ENCODE measurements at places on chromosomes 12 and 14.
A peak's percentile ranks its signal among the peaks of the same experiment; 100 is the strongest.

GRCh38 chr12:102234599-102234998, 37.0 kb upstream of the PMCH start:
- no peak for DNase-seq

DNA sequence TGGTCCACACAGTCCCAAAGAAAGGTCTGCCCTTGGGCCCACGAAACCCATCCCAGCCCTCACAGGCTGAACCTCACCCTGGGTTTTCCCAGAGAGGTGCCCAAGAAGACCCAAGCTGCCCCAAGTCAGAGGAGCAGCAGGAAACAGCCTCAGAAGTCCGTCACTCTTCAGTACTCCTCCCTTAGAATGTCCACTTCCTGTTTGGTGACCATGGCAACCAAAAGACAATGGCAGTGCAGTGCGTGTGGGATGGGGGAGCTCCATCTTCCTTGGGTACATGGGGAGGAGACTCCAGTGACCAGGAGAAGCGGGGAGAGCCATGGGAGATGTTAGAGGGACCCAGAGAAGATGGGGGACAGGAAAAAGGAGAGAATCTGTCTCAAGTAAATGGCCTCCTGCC, 11.3 kb downstream of the SELPLG start:
- no peak for DNase-seq

GRCh38 chr12:90870971-90871725, 83.8 kb downstream of the CCER1 start:
- no peak for DNase-seq

- no peak for DNase-seq
Observed at GRCh38 chr14:53871951-53872350, 84.7 kb downstream of the BMP4 start.

GRCh38 chr14:55317542-55318306, 46.5 kb downstream of the FBXO34 start:
- DNase-seq: no peak

DNA sequence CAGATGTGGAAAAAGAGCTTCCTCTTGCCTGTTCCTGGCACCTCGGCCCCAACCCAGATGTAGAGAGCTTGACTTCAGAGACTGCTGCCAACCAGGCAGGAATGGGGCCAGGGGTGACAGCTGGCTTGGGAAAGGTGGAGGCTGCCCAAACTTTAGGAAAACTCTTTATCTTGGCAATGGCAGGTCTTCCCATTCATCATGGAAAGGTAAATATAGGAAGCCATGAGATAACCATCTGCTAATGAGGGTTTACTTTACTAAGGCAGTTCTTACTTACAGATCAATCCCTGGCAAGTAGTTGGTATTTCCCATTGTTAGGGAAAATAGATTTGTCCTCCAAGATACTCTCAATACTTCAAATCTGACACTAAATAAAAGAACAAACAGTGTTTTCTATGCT, 143.1 kb upstream of the NUDT4 start:
- DNase-seq: no peak

DNA sequence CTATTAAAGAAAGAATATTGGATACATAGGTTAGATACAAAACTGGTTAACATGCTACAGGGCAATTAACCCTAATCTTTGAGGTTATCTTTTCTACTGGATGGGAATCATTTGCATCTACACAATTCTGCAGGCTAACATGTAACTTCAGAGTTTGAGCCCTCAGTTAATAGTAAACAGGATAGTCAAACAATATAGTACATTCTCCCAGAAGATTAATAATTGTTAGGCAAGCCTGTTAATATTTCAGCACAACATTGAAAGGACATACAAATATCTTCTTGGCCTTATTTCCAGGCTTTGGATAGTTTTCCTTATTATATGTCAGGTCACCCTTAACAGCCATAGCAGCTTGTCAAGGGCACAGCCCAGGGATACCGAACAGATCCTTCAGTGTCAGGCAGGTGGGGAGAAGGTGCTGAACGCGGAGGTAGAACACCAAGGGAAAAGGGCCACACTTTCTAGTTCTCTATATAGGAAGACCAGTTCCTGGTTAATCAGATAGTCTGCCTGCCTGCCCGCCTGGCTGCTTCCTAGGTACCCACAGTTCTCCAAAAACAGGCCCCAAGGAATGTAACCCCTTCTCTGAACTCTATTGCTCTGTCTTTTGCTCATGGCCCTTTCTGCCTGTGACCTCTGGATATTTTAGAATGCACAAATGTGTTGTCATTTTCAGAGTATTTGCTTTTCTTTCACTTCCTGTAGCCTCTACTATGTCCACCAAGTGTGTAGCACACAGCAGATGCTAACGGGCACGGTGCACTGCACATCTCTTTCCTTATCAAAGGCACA, 256.0 kb downstream of the PCNX1 start:
- no peak for DNase-seq

DNA sequence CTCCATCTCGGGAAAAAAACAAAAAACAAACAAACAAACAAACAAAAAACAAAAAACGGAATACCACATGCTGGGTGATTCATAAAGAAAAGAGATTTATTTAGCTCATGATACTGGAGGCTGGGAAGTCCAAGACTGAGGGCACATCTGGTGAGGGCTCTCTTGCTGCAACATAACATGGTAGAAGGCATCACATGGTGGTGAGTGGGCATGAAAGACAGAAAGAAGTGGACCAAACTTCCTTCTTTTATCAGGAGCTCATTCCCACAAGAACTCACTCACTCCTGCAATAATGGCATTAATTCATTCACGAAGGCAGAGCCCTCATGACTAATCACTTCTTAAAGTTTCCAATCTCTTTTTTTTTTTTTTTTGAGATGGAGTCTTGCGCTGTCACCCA, 8.0 kb upstream of the LGMN start:
- DNase-seq: no peak

GRCh38 chr14:50303744-50304471, 8.1 kb downstream of the L2HGDH start:
- DNase-seq: no peak

- DNase-seq: no peak
Observed at GRCh38 chr12:48592591-48593086, 22.8 kb upstream of the LALBA start.

GRCh38 chr12:93676408-93677194, 574 bp upstream of the CRADD start:
- no peak for DNase-seq

DNA sequence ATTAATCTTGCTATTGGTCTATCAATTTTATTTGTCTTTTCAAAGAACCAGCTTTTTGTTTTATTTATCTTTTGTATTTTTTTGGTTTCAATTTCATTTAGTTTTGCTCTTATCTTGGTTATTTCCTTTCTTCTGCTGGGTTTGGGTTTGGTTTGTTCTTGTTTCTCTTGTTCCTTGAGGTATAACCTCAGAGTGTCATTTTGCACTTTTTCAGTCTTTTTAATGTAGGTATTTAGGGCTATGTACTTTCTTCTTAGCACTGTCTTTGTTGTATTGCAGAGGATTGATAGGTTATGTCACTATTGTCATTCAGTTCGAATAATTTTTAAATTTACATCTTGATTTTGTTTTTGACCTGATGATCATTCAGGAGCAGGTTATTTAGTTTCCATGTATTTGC, 92.7 kb upstream of the DCD start:
- DNase-seq: no peak

DNA sequence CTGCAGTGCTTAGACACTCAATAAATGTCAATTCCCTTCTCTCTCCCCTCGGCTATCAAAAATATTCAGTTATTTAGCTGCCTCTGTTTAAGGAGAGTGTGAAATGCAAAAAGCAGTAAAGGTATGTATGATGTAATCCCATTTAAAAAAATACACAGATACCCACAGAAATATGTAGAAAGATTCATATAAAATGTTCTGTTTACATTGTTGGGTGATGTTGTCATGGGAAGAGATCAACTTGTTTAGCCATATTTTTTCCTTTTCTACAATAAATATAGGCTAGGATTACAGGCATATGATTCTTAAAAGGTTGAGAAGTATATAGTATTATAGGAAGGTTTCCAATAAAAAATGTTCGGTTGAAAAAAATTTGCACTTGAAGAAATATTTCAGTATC, 7.8 kb downstream of the PPP2R3C start:
- no peak for DNase-seq

DNA sequence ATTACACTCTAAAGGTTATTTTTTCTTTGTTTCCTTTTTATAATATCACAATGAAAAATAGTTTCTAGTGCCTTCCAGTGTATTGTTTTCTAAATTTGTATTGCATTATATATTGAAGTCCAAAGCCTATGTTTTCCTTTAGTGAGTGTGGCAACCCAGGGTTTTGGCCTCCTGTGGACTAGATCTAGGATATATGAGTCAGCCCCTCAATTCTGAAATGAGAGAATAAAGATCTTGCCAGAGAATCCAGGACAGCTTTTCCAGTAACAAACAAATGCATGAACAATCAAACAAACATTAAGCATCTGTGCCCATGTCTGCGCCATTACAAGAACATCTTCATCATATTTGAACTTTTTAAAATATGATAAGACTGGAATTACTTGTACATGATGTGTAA, 70.7 kb upstream of the SSTR1 start:
- DNase-seq: no peak

GRCh38 chr14:95290871-95291431, 28.8 kb downstream of the CLMN start:
- no peak for DNase-seq

GRCh38 chr12:121626853-121627640, 717 bp downstream of the ORAI1 start:
- DNase-seq: peak; percentile 92

GRCh38 chr12:120012067-120012621, 23.1 kb downstream of the BICDL1 start:
- peak; percentile 72 for DNase-seq

- no peak for DNase-seq
Observed at GRCh38 chr12:16675438-16675837, 69.5 kb upstream of the LMO3 start.

GRCh38 chr12:41467591-41468325, 279.6 kb downstream of the PDZRN4 start:
- no peak for DNase-seq

DNA sequence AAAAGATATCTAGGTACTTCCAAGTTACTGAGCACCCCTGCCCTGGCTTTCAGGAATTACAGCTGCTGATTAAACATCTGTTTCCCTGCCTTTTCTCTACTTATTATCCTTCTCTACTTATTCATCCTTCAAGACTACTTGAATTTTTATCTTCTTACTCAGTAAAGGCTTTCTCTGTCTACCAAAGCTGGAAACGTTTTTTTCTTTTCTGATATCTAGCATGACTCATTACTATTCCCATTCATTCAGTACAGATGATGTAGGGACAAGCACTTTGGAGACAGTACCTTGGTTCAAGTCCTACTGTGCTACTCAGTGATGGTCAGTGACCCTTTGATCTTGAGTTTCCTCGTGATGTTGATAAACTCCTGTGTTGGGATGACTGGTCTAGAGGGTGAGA, 848.7 kb downstream of the NRXN3 start:
- DNase-seq: no peak

DNA sequence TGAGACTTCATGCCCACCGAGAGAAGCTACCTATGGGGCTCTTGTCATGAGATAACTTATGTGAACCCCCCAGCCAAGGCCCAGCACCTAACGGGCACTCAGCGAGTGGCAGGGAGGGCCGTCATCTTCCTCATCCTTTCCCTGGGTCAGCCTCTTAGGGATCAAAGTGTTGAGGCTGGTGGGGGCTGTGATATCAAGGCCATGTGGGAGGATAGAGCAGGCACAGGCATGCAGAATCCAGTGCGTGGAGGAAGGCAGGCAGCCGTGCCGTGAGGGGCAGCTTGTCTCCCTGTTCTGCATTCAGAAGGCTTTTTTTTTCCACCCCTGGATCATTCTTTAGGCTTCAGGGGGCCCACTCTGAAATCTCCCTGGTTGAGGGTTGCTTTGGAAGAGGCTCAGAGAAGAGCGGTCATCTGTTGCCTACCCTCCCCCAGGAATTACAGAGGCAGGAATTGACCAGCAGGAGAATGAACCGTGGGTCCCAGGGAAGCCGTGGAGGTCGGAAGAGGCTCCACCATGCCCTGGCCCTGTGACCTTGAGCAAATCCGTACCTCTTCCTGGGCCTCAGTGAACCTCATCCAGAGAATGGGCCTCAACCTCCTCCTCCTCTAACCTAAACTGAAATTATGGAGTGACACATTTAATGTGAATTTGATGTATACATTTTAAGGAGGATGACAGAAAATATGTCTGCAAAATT, 62.8 kb downstream of the BEGAIN start:
- no peak for DNase-seq

- no peak for DNase-seq
Observed at GRCh38 chr12:52600941-52601481, at the start of gene KRT72. Gene KRT72 (minus strand): TSS chr12:52601463. CDS start chr12:52601452, 11 bp downstream.

DNA sequence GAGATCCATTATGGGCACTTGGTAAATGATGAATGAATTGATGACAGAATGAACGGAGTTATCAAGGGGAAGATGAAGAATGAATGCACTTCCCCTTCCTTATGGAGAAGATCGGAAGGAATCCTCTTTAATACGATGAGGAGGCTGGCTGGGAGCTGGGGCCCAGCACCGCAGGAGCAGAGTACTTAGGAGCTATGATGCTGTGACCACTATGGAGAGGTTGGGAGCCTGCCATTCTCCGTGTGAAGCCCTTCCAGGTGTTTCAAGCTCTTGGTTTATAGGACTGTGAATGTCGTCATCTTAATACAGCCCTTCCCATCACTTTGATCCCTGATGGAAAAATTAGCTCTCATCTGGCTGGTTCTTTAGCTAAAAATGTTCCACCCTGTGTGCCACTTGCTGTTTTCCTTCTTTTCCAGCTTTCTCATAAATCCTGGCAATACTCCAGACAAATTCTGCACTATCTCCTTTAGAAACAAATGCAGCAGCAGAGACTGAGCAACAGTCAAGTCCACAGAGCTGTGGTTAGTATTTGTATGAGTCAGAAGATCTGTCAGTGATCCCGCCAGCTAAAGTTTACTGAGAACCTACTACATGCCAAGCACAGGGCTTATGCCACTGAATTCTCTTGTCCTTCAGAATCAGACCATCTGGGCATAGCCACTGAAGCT, 263.1 kb upstream of the CRY1 start:
- DNase-seq: no peak

DNA sequence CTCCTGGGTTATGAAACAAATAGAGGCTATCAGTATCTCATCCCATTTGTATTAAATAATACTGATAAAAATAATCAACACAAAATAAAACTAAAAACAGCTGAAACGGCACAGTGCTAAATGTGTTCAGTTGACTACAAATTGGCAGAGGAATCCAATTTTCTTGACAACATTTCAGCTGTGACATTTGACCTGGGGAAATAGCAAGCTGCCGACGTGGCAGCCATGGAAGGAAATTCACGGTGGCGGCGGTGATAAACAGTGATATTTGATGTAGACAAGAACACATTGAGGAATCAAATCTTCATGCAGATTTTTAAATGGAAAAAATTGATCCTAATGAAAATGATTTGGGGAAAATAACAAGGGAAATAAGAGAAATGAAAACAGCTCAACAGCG, 159.1 kb upstream of the RTL1 start:
- DNase-seq: no peak

Measured in activated T-cell treated with anti-CD3 and anti-CD28 coated beads, Interleukin-2, amount 50 U/mL, for 4 hours (primary cell).